Heart left ventricle (tissue), 16 donors: ENCODE measurements at places on chromosomes 13 and 19. TPM values are rescaled to one million over a fixed set of nuclear protein-coding genes. Genes with fewer than 3 reads are reported as not detected.

The ARL11 gene
- total RNA-seq: 3.0 TPM

The KIR3DL1 gene
- total RNA-seq: not detected

The FLT3 gene
- total RNA-seq: 0.48 TPM

The DKKL1 gene
- not detected for total RNA-seq

The FBN3 gene
- not detected for total RNA-seq

The PSG11 gene
- not detected for total RNA-seq

The PLK5 gene
- not detected for total RNA-seq

- peak; percentile 91 for DNase-seq
These were observed 528 bp downstream of the ZNF8 start for GRCh38 chr19:58279042-58279924.

GRCh38 chr19:56080669-56081401 is 40.3 kb downstream of the ZNF787 start:
- peak; percentile 90 for DNase-seq

DNA sequence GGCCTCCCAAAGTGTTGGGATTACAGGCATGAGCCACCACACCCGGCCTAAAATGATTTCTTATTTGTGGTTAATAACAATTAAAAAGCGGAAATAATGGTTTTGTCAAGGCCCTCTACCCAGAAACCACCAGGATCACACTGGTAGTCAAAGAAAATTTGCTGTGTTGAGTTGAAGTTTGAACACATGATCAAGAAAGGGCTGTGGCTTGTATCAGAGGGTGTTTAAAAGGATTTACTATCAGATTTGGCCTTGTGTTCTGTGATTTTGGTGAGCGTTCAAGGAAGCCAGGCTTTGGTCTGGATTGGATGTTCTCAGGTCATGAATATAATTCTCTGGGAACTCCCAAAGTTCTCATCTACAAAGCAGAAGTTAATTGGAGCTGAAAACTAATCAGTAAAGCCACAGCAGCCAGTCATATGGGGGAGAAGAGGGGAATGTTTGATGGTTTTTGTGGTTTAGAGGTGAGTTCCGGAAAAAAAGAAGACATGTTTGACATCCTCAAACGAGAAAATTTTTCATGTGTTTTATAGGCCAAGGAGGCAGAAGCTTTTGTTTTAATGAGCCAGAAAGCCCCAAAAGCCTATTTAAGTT is 10.6 kb upstream of the ZNF556 start:
- no peak for DNase-seq

- DNase-seq: no peak
These were observed 148.6 kb upstream of the ATXN8OS start for GRCh38 chr13:69959046-69959445.

DNA sequence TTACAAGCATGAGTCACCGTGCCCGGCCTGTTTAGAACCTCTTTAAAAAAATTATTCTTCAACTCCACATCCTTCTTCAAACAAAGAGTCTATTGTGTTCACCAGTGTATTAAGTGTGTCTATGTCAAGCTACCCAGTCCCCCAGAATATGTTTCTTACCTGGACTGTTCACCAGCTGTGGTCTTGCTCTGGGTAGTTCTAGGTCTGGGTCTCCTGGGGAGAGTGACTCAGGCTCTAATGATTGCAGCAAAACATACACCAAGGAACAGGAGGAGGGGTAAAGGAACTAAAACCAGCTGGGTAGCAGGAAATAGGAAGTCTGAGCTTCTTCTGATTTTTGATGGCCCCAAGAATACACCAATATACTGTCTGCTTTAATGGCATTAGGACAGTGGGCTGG is at the start of gene FPR1:
TSS of gene FPR1 (minus strand) at position 224 of the 400 bp plus-strand sequence. CDS start 4,884 bp downstream, outside the sequence.
- no peak for DNase-seq

DNA sequence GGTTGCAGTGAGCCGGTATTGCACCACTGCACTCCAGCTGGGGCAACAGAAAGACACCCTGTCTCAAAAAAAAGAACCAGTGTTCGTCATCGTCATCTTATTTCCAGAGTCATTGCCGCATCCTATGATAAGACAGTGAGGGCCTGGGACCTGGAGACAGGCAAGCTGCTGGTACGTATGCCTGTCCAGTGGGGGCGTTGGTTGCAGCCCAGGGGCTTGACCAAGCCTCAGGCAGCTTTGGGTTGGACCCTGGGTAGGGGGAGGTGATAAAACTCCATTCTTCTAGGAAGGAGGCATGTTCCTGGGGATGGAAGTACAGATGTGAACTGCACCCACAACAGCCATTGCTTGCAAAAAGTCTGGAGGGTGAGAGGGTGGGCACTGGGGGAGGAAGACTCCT is 15.6 kb downstream of the WDR88 start:
- no peak for DNase-seq

- DNase-seq: no peak
These were observed at the start of gene HSD17B14 for GRCh38 chr19:48836089-48837017. HSD17B14 (minus strand) TSS chr19:48836491; CDS start chr19:48836411, 80 bp downstream.

DNA sequence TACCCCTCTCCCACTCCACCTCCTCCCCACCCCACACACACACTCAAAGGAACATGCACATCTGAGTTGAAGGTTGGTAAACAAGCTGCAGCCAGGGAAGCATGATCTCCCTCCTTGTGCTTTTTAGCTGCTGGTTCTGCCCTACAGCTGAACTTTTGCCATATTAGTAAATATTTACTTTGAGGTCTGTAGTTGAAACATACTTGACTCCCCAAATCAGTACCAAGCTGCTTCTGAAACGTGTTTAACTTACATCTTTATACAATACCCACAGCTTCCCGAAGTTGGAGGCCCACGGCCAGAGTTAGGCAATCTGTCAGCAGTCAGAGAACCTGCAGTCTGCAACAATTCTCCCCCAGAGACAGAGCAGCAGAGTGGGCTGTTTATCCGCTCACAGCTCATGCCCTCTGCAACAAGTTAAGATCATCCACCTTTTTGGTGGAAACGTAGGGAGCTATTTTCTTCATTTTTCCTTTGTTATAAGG is 1.5 kb upstream of the PCDH20 start:
- DNase-seq: no peak

GRCh38 chr13:93420887-93421286 is 194.3 kb downstream of the GPC6 start:
- DNase-seq: no peak

DNA sequence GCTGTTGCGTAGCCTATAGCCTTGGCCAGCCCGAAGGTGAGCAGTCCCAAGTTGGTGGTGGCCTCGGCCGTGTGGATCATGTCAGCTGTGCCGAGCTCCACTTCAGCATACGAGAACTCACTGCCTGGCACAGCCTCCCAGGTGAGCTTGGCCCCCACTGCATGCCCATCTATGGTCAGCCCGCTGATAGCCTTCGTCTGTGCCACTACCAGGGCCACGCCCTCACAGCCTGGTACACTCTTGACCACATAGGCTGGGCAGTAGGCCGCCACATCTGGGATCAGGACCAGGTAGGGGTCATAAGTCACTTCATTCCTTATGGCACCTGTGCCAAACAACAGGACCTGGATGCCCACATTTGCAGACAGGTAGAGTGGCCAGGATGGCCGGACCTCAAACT is 7.4 kb downstream of the FCGBP start:
- no peak for DNase-seq

- no peak for DNase-seq
These were observed 52.7 kb upstream of the FAM216B start for GRCh38 chr13:42728507-42729180.

DNA sequence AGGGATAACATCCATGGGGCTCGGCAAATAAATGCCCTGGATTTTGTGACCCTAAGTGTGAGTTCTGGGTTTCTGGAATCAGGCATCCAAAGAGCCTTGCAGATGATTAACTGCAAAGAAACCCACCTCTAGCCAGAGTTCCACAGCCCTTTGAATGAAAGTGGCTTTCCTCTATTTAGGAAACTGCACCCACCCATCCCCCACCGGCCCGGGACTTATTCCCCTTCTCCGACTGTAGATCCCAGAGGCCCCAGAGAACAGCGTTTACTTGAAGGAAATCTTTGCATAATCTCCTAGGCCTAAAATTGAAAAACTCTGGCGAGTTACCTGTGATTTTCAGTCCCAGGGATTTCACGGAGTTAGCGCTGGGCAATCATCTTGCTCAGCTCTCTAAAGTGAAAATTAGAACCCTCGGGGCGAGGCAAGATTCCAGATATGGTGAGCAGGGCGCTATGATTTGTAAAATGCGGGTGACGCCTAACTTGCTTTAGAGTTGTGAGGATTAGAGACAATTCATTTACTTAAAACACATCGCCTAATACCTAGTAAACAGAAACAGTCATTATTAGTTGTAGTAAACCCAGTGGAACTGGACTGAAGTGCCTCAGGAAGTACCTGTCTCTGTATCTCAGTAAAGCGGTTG is 9.4 kb downstream of the URAD start:
- DNase-seq: no peak

DNA sequence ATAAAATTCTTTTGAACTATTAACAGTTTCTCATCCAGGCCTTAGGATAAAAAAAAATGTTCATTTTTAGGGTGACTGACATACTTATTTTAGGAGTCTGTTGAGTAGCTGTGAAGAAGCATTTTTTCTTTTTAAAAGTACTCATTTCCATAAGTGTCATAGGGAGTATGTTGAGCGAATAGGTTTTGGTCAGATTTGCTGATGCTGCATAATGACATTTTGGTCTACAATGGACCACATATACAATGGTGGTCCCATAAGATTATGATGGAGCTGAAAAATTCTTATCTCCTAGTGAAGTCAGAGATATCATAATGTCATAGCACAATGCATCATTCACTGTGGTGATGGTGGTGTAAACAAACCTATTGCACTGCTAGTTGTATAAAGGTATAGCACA is 17.4 kb downstream of the NBEA start:
- DNase-seq: no peak

DNA sequence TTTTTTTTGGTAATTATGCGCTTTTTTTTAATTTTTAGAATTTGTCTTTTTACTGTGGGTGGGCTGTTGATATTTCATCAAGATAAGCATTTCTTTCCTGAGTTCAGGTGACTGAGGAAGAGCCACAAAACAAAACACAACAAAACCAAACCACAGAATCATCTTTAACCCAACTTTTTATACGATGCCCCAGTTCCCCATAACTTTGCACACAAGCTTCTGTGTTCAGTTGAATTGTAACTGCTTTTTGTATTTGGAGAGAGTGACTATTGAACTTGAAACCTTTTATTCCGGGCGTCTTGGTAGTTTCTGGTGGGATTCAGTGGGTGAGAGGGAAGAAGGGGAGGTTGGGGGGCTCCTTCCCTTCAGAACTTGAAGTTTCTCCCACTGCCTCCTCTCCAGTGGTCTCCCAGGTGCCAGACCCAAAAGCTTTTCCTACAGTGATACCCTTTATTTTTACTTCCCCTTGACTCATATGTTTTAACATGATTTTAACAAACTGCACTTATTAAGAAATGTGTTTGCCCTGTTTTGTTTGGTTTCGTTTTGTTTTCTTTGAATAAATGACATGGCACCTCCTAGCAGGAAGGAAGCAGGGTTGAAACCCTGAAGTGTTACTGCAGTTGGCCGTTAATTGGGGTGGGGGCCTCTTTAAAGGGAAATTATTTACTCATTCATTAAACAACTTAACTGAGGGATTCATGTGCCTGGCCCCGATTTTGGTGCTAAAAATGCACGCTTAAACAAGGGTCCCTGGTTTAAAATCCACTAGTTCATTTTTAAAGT is 2.7 kb upstream of the CCDC97 start:
- no peak for DNase-seq

GRCh38 chr19:4328243-4328990 is 10.2 kb downstream of the STAP2 start:
- DNase-seq: peak; percentile 95

- DNase-seq: no peak
These were observed 47.9 kb downstream of the MICU2 start for GRCh38 chr13:21556051-21556450.

DNA sequence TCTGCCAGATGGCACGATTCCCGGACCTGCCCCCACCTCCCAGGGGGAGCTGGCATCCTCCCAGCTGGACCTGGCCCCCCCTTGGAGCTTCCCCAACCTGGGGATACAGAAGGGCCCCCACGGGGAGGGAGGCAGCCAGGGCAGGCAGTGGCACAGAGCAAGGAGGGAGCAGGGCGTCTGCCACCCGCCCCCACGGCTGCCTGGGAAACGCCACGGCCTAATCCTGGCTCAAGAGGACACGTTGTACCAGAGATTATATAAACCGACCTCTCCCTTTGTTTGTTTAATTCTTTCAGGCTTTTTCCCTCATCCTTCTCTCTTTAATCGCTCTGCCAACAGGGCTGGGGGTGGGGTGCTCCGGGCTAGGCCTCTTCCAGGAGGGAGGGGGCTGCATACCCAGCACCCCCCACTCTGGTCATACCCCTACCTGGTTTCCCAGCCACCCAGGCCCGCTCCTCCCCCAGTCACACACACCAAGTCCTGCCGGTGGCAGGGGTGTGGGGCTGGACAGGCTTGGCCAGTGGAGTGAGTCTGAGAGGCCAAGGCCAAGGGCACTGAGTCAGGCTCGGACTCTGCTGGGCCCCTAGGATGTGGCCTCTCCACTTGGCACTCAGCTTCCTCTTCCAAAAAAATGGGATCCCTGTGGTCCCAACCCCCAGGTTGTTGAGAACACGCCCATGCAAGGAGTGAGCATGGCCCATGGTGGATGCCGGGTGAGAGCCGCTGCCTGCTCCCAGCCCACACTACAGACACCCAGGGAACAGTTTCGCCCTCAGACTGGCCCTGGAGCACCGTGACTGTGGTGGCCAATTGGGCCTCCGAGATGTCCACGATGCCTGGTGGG is 29.5 kb upstream of the NFIC start:
- peak; percentile 96 for DNase-seq

DNA sequence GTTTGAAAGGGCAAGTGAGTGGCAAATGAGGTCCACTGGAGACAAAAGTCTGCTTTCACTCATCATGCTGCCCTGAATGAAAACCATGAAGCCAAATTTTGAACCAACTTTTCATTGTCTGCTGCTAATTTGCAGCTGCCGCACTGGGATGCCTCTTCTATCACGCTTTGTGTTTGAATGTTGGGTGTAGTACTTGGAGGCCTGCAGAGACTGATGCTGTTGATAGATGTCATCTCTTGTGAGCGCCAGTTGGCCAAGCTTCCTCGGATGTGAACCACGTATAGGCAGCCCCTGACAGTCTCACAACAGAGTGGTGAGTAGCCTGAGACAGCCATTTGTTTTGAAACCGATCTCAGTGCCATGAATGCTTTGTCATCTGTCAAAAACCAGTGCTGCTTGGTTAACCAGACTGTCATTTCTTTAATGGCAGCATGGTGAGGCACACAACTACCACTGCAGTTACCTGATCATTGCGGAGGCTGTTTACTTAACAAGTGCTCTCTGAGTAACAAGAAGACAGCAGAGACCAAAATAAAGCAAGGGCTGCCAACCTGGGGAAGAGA is 31.2 kb upstream of the SLC10A2 start:
- no peak for DNase-seq

DNA sequence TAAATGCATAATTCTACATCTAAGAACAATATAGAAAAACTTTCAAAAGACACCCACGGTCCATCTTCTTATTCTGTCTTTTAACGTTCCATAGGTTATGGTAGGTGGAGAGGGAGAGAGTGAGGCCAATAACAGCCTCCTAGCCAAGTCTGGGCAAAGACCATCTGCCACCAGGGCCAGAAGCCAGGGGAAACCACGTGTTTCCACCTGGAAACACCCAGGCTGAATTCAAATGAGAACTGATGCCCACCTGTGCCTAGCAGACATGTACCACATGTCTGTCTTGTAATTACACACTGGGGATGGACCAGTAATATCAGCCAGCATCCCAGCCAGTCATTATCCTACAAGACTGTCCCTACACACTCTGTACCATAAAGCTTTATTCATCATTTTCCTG is 1573.1 kb downstream of the EFNB2 start:
- no peak for DNase-seq

- DNase-seq: no peak
These were observed 178.2 kb downstream of the B3GLCT start for GRCh38 chr13:31377946-31378345.

GRCh38 chr19:43316591-43317319 is 36.7 kb upstream of the CD177 start:
- no peak for DNase-seq
